ENCODE measurements at places on chromosomes 4 and X. TPM values are rescaled to one million over a fixed set of nuclear protein-coding genes. Genes with fewer than 3 reads are reported as not detected.

DNA sequence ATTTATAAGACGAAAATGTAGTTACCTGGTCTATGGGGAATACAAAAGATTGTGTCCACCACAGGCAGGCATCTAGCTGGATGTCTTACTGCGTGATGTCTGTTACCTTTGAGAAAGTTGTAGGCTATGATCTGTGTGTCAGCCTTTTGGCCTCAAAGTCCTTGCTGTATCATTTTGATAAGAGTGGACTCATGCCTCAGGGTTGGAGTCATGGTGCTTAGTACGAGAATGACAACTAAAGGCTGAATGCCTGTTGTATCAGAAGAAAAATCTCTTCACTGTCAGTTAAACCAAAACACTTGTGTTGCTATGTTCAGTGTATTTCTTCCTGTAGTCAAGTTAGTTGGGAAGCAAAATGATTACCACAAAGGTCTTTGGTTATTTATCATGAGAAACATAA is 226.2 kb downstream of the ARHGAP10 start:
- no peak for DNase-seq

GRCh38 chr4:124032035-124032434 is 635.4 kb downstream of the SPRY1 start:
- no peak for DNase-seq

DNA sequence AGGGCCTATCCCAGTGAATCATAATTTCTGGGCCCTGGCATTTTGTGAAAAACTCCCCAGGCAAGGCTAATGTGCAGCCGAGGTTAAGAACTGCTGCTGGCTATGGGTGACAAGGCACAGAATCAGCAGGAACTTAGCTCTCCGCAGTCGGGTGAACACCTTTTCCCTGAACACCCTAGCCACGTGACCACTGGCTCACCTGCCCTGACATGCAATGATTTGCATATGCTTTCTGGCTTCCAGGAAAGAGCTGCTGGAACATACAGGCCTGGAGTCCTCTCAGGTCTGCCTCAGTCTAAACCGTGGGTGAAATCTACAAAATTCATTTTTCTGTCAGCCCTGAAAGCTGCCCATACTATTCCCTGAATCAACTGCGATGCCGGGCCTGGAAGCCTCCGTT is 56.6 kb downstream of the ZNF827 start:
- DNase-seq, result no peak

DNA sequence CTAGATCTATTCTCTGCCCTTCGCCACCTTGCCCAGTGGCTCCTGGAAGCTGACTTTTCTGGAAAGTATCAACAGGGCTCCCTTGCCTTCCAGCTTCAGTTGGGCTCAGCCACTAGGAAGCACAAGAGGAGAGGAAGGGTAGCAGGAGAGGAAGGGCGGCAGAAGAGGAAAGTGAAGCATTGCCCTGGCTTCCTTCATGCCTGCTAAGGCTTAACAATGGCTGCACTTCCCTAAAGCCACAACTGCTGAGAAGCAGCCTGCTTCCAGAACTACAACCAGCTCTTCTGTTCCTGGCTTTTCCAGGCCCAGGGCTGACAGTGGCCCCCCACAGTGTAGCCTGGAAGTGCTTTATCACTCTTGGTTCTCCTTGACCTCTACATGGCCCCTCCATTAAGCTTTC is 29.1 kb upstream of the PGM2 start:
- no peak for DNase-seq

DNA sequence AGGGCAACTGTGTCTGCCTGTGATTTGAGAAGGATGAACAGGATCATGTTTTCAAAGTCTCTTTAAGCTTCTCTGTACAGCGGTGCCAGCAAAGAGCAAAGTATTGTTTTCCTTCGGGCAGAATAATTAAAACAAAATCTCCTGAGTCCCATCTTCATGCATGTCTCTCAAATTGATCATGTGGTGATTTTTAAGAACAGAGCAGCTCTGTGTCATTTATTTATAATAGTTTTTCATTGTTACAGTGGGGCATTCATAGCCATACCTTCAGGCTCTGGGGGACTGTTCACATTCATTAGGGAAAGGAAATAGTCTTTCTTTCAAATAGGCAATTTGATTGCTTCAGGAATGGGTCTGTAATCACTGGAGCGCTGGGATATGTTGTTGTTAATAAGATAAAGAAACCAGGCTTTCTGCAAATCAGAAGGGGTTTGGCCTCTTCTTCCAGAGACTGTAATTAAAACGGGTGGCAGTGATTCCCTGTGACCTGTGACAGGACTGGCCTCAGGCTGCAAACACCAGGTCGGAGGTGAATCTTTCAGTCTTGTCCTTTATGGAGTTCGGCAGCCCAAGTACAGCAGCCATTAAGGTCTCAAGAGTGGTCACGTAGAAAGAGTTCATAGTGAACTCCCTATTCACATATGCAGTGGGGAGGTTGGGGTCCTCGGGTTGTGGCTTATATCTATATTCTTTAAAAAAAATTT is 29.3 kb upstream of the CBR4 start:
- DNase-seq, result no peak

DNA sequence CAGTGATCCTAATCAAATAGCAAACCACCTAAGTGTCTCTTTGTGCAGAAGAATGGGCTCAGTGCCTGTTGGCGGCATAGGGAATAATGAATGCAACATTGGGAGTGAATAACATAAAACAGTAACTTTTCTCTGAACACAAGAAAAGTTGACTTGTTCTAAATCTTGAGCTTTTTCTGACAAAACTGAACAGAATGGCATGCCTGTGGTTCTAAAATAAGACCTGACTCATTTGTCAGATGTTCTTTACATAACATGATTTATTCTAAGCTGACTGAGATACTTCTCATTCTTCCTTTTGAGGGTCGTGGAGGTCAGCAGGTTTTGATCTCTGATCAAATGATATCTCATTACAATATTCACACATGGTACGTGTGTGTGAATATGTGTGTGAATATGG is 165.4 kb upstream of the WDR1 start:
- DNase-seq, result no peak

GRCh38 chrX:48956728-48957414 is 536 bp downstream of the OTUD5 start:
- DNase-seq, result peak; percentile 81

GRCh38 chrX:13287816-13288215 is 32.0 kb downstream of the ATXN3L start:
- no peak for DNase-seq

DNA sequence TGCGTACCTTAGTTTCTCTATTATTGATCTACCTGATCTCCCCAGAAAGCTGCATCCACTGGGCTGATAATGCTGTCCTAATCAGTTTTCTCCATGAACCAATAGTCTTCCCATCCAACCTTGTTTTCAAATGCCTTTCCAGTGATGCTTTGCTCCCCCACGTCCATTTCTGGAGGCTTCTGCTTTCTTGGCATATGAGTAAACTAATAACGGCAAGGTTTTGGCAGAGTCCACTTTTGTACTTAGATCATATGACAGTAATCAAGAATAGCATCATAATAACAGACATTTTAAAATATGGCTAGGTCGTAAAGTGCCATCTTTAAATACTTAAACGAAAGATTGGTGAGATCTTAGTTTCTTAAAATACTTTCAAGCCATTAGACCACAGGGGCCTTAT is 38.4 kb upstream of the FAM9B start:
- DNase-seq, result no peak

- DNase-seq, result no peak
Measured at GRCh38 chrX:123487236-123487635, 245.6 kb downstream of the THOC2 start.

GRCh38 chr4:172411149-172411548 is 597.9 kb downstream of the GALNTL6 start:
- no peak for DNase-seq

- DNase-seq, result peak; percentile 50
Measured at GRCh38 chr4:1793496-1793840, 375 bp downstream of the FGFR3 start.

DNA sequence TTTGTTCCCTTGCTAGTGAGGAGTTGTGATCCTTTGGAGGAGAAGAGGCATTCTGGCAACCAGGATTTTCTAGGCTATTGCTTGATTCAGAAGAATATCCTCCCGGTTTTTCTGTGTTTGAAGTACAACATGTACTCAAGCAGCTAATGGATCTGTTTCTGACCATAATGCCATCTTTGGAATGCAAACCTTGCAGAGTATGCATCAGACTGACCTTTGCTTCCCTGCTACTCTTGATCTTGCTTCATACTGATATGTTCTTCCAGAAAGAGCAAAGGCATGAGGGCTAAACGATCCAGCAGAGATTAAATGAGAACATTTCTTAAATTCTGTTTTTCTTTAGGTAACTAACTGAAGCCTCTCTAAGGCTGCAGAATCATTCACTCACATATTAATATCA is 265.4 kb upstream of the SLC7A11 start:
- DNase-seq, result no peak

DNA sequence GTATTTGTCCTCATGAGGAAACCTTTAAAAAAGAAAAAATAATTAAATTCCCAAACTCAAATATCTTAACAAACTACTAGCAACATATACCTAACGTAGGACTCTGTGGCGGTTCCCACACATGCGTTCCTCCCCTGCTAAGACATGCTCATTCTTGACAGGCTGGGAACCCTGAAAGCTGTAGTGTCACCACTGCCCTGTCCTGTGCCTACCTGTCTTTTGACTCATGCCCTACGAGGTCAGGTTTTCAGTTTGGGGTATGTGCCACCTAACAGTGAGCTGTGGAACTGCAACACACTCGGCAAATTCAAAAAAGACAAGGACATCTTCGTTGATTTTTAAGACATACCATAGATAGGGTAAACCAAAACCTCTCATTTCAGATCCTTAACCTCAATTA is 17.8 kb downstream of the IDS start:
- DNase-seq, result no peak

GRCh38 chr4:176539785-176540175 is 220.0 kb downstream of the SPCS3 start:
- no peak for DNase-seq

GRCh38 chr4:152651473-152652060 is 28.2 kb downstream of the TMEM154 start:
- no peak for DNase-seq

- DNase-seq, result no peak
Measured at GRCh38 chr4:57148177-57148576, 38.0 kb upstream of the IGFBP7 start.

DNA sequence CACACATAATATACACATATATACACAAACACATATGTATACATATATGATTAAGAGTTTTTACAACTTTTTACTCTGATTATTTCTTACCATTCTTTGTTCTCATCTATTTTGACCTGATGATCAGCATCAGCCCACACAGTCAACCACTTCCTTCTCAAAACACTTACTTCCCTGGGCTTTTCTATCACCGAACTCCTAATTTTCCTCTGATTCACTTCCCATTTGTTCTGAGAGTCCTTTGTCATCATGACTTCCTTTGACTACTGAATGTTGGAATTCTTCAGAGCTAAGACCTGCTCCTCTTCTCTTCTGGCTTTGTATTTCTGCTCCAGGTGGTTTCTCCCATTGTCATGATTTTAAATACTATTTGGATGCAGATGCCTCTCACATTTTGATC is 209.5 kb upstream of the AFF2 start:
- no peak for DNase-seq

- no peak for DNase-seq
Measured at GRCh38 chrX:77398330-77398954, 48.7 kb upstream of the FGF16 start.

- no peak for DNase-seq
Measured at GRCh38 chr4:65798498-65799127, 128.3 kb upstream of the EPHA5 start.

DNA sequence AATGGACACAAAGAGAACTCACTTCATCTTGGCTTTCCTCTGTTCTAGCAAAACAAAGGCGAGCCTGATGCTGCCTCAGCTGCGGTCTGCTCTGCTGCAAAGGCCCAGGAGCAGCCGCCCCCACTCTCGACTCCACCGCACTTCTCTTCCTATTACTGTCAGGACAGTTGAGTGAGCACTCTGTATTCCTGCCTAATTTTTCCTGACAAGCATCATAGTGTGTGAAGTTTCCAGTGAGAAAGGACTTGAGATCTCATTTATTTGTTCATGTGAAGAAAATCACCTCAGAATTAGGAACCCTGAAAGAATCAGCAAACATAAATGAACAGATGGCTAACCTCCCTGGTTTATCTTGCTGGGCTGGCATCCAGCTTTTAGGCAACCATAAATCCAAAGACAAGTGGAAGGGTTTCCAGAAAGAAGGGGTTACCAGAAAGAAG is 15.6 kb downstream of the SCARB2 start:
- DNase-seq, result peak; percentile 36

DNA sequence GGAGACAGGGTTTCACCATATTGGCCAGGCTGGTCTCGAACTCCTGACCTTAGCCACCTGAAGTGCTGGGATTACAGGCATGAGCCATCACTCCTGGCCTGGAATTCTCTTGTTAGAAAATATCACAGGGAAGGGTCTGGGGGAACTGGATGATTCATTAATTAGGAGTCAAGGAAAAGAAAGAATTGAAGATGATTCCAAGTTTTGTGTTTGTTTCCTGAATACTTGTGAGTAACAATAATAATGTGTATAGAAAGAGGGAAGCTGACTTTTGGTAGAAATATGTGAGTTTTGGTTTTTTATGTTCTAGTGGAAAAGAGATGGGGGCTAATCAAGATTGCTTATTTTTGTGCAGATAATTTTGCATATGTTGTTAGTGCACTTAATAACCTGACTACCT is 77.3 kb upstream of the CLNK start:
- no peak for DNase-seq

CORIN gene
- total RNA-seq, result 0.05 TPM

RASL11B gene
- total RNA-seq, result 0.84 TPM

RTL5 gene
- 0.11 TPM for total RNA-seq

HTN3 gene
- total RNA-seq, result not detected

SPON2 gene
- 7.0 TPM for total RNA-seq

LONRF3 gene
- total RNA-seq, result 5.1 TPM

RBM3 gene
- 171 TPM for total RNA-seq

BEX5 gene
- 4.3 TPM for total RNA-seq

PCDH18 gene
- total RNA-seq, result 0.06 TPM

LRIT3 gene
- 0.20 TPM for total RNA-seq

TCEAL7 gene
- not detected for total RNA-seq

KIF4A gene
- total RNA-seq, result 38.0 TPM

TRIM75 gene
- total RNA-seq, result not detected

TMEM33 gene
- 45.6 TPM for total RNA-seq

PORCN gene
- total RNA-seq, result 11.8 TPM

FAM156A gene
- 47.1 TPM for total RNA-seq

ZIC3 gene
- total RNA-seq, result not detected

GBA3 gene
- total RNA-seq, result not detected

Data from activated naive CD4-positive, alpha-beta T cell treated with anti-CD3 and anti-CD28 coated beads, Interleukin-2, amount 50 U/mL, for 72 hours (primary cell).